Stimulated activated CD8-positive, alpha-beta memory T cell treated with anti-CD3 and anti-CD28 coated beads, Interleukin-7, amount 100 ng/mL, for 1 hour (primary cell): ENCODE measurements at places on chromosomes 4 and X.

DNA sequence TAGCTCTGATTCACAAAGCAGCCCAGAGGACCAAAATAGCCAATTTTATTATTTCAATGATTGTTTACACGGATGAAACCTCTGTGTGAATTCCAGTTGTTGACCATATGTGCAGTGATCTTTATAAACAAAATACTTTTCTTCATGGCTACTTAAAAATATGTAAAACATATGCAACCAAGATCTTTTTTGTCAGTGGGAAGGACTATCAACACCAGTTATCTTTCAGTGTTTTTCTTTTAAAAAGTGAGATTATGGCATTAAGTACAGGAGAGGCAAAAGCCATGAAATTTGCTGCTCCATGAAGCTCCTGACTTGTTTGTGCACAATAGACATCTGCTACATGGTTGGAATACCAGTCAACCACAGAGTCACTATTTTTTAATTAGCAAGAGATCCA is 184.4 kb downstream of the DKK2 start:
- DNase-seq: no peak

DNA sequence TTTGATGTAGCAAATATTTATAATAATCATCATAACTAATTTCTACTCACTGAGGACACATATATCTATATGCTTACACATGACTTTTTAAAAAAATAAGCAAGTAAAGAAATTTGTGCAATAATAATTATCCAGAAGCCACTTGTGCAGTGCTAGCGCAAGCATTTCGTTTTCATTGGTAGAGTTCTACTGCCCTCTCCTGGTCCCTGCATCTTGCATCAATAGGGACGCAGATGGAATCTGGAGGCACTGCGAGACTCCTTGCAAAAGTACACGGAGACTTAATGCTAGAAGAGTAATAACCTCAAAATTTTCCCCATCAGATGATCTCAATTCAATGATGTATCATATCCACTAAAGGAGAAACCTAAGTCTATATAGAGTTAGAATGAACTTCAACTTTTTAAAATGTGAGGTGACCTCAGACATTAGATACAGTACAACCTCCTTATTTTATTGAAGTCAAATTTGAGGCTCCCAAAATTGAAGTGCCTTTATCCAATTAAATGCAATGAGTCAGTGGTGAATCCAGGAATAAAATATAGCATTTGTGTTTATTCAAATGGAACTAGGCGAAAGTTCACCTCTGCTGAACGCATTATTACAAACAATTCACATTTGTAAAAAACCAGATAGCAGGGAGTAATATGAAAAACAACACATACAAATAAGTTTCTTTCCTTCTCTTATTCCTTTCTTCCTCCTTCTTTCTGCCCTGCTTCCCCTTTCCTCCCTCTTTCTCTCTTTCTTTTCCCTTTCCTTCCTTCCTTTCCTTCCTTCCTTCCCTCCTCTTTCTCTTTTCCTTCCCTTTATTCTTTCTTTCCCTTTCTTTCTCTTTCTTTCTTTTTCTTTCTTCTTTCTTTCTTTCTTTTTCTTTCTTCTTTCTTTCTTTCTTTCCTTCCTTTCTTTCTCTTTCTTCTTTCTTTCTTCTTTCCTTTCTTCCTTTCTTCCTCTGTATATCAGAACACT is 450.0 kb downstream of the ANKRD50 start:
- DNase-seq: no peak

DNA sequence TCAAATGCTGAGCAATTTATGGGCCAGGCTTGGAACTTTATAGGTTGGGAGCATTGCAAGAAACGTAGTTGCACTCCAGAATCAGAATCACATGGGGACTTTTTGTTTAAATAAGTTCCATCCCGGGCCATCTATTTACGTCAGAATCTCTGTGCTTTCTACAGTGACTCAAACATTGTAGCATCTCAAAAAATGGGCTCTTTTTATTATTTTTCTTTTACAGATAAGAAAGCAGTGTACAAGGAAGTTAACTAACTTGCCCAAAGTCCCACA is 10.2 kb downstream of the CC2D2A start:
- DNase-seq: no peak

DNA sequence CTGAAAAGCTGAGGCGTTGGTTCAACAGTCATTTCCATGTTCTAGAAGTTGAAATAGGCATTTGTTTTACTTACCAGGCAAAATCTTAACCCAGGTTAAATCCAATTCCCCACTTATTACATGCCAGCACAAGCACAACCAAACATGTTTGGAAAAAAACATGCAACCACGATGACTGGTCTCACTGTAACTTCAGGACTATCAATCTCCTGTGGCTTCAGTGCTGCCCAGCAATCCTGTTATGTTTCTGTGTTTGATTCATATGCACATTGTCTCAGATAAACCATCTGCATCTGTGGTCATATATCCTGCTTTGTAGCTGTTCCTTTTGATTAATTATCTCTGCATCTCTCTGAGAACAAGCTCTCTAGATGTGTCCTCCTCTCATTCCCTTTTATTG is 28.3 kb downstream of the PRDM8 start:
- DNase-seq: no peak

- DNase-seq: no peak
Measured at GRCh38 chr4:173834151-173834550, 304.1 kb upstream of the HAND2 start.

DNA sequence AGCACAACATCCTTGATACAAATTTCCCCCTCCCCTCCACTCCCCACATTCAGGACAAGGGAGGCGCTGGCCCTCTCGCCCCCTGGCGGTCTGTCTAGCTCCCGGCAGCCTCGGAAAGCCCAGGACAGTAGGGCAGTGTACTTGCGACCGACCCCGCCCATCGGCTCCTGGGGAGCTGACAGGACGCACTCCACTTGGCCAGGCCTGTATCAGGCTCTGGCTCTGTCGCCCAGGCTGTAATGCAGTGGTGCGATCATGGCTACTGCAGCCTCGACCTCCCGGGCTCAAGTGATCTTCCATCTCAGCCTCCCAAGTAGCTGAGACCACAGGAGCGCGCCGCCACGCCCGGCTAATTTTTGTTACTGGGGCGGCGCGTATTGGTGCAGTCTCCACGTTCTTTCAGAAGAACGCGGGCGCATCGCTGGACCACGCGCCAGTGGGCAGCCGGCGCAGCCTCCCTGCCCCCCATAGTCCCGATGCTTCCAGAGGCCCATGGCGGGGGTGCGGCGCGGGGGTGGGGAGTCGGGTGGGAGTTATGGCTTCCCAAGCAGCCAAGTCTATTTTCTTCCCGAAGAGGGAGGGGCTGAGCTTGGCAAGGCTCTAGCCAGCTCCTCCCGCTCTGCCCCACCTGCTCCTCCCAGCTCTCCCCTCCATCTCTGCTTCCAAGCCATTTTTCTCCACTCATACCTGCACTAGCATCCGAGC is 7.8 kb upstream of the AKAP14 start:
- DNase-seq: no peak

DNA sequence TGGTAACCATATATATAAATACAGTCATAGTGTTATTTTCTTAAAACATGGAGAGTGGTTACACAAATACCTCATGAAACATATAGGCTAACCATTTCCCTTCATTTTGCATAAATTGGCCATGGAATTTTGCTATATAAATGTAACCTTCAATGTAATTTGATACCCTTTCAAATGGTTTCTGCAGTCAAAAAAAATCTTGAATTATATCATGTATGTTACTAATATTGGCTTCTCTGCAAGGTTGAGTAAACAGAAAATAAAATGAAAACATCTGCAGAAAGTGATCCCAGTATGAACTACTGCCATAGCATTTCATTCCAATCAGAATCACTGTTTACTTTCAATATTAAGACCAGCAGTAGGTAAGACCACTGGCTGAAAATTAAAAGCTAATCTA is 1165.9 kb upstream of the TENM3 start:
- DNase-seq: no peak

DNA sequence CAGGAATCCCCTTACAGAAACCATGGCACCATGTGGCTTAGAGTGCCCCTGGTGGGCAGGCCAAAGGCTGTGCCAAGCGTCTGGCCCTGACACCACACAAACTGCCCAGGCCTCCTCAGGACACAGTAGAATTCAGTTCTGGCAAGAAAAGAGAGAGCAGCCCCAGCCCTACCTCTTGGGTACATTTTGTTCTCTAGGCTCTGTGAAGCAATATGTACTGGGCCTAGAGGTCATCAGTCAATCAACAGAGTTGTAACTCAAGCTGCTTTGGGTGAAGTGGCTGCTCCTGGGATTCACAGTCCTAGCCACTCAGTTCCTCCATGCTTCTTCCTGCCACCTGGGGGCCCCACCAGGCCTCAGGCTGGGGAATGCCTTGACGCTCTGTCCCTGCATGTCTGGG is 158.1 kb upstream of the MAMLD1 start:
- no peak for DNase-seq

DNA sequence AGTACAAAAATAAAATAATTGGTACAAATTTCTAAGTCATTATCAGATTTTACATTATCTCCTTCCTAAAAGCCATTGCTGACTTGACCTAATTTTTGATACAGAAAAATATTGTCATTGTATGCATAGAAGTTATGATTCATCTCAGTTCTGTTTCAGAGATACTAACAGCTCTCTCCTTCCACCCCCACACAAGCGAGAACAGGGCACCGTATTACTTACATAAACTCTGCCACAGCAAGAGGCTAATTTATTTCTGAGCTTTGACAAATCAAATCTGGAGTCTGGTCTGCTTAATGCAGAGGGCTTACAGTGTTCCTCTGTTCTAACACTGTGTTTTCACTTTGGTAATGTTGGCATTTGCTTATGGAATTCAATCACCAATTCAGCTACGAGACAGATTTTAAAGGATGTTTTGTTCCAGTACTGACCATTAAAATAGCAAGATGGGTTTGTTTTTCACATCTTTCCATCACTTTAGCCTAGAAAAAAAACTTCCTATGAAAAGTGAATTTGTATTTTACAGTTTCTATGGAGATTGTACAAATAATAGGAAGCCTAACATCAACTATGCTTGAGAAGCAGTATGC is 181.8 kb downstream of the USP46 start:
- DNase-seq: no peak

- no peak for DNase-seq
Measured at GRCh38 chr4:80461412-80461811, 125.9 kb downstream of the CFAP299 start.

DNA sequence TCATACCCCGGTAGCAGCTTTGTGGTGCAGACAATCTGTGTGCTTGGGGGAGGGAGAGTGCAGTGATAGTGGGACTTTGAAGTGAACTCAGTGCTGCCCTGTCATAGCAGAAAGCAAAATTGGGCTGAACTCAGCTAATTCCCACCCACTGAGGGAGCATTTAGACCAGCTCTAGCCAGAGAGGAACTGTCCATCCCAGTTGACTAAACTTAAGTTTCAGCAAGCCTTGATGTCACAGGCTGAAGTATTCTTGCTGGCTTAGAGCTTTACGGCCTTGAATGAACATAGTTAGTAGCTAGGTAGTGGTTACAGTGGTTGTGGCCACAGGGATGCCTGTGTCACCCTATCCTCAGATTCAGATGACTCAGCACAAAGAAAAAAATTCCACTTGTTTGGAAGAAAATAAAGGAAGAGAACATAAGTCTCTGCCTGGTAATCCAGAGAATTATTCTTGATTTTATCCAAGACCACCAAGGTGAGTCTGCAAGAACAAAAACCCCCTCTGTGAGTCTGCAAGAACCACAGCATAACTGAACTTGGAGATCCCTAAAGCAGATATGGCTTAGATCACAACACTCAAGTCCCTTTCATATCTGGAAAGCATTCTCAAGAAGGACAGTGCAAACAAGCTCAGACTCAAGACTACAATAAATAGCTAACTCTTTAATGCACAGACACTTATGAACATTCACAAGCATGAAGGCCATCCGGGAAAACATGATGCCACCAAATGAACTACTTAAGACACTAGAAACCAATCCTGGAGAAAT is 39.4 kb downstream of the ADH7 start:
- DNase-seq: no peak

DNA sequence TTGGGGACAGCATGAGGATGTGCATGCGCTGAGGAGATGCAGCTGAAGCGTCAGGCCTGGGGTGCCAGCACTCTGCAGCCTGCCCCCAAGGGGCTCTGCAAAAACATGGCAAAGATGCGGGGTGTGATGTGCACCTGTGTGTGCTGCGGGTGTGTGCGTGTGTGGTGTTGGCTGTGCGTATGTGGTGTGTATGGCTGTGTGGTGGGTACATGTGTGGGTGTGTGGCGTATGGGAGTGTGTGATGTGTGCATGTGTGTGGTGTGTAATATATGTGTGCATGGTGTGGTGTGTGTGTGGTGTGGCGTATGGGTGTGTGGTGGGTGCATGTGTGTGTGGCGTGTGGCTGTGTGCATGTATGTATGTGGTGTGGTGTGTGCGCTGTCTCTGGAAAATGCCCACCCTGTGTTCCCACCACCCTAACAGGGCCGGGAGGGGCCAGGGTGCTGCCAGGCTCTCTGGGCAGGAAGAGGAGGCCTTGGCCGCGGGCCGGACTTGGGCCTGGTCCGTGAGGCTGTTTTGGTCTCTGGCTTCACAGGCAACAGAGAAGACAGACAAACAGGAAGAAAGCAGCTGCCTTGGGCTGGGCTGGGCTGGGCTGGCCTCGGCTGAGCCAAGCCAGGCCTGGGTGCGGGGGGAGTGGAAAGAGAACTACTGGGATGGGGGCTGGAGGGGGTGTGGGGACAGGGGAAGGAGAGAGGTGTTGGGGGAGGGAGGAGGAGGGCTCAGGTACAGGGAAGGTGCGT is 1.1 kb upstream of the AVPR2 start:
- no peak for DNase-seq

GRCh38 chr4:124429746-124430250 is 282.7 kb downstream of the ANKRD50 start:
- no peak for DNase-seq

- DNase-seq: no peak
Measured at GRCh38 chrX:68843992-68844391, 15.2 kb downstream of the EFNB1 start.

- DNase-seq: no peak
Measured at GRCh38 chrX:28135378-28136047, 154.3 kb upstream of the DCAF8L1 start.

- no peak for DNase-seq
Measured at GRCh38 chrX:43985511-43985910, 12.3 kb upstream of the NDP start.

GRCh38 chrX:154123241-154124219 is 20.5 kb upstream of the OPN1LW start:
- no peak for DNase-seq

GRCh38 chrX:3713225-3713936 is at the start of gene PRKX:
PRKX (minus strand) TSS chrX:3713649; CDS start chrX:3713253, 396 bp downstream.
- DNase-seq: peak; percentile 39

- DNase-seq: no peak
Measured at GRCh38 chrX:109783701-109784079, 50.6 kb upstream of the ACSL4 start.

DNA sequence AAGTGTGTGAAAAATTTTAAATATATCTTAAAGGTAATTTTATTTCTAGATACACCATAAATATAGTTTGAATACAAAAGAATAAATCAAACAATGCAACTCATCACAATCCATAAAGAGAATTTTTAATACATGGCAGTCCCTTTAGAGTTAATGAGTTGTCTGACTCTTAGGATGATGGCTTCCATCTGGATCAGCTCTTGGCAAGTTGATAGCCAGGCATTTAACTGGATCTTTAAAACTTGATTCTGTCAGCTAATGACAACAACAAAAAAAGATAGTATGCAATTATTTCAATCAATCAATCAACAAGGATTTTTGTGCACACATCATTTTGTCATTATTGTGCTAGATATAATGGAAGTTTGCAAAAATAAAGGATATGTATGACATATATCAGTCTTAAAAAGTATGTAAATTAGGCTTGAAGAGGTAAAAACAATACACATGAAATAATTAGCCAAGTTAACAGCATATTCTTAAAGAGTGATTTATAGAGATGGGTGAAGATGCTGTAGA is 174.9 kb upstream of the PCDH18 start:
- DNase-seq: no peak
